ENCODE measurements at places on chromosomes 5 and 9.
A peak's percentile ranks its signal among the peaks of the same experiment; 100 is the strongest.

- no peak for DNase-seq
Measured at GRCh38 chr5:97171703-97172102, 11.3 kb downstream of the RIOK2 start.

- DNase-seq, result no peak
Measured at GRCh38 chr9:17613758-17614157, 34.9 kb downstream of the SH3GL2 start.

GRCh38 chr9:87137718-87138117 lies 190.4 kb upstream of the GAS1 start:
- DNase-seq, result no peak

- DNase-seq, result no peak
Measured at GRCh38 chr9:96021551-96022444, 146.3 kb downstream of the ERCC6L2 start.

DNA sequence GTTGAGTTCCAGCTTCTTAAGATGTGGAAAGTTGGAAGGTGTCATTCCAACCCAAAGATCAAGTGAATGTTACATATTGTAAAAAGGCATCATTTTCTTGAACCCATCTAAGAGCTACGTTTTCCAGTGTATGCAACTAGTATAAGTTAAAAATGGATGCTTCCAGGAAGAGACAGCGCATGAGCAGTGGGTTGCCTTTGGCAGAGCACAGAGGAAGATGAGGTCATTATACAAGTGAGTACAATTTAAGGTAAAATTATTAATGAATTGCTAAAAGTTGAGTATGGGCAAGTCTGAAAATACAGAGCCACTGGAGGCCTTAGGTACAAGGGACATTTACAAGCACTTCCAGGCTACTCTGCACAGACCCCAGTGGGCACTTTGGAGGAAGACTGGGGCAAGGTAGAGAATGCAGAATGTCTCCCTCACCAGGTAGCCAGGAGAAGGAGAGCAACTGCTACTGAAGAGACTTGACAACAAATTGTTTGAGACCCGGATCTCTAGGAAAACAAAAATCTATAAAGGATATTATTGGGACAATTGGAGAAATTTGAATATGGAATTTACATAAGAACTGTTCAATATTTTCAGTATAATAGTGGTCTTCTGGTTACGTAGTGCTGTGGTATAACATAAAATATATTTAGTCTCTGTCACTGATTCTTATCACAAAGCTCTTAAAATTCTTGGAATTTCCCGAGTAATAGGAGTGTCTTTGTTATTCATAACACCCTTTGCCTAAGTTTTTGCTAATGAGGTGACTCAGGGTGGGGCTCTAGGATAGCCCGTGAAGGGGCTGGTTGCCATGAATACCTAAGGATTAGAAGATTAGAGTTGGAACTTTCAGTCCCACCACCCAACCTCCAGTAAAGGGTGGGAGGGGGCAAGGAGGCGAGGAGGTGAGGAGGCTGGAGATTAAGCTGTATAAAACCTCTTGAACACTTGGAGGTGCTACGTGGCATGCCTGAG lies 129.9 kb upstream of the FER start:
- no peak for DNase-seq

DNA sequence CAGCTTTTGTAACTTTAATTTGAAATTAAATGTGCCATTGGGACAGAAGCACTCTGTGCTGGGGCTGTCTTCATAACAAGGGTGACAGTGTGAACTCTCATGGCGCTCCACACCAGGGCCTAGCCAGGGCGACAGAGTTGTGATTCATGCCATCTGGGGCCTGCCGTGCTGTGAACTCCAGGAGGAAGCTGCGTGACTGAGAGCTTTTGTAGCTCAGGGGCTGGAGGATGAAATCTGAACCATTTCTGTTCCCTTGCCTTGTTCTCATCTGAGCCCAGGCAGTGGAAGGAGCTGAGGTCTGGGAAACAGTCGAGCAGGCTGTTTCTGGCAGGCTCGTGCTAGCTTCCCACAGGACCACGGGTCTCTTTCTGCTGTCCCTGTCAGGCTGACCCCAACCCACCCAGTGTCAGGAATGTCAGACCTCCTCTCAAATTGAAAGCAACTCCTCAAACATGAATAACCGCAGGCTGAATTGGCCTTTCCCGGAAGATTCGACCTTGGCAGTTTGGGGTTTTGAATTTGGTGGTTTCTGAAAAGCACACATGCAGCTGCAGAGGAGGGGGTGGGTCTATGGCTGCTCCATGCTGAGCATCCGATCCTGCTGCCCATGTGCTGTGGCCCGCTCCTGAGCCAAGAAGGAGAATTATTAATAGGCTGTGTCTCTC lies 69.2 kb upstream of the RPS23 start:
- DNase-seq, result peak; percentile 88

DNA sequence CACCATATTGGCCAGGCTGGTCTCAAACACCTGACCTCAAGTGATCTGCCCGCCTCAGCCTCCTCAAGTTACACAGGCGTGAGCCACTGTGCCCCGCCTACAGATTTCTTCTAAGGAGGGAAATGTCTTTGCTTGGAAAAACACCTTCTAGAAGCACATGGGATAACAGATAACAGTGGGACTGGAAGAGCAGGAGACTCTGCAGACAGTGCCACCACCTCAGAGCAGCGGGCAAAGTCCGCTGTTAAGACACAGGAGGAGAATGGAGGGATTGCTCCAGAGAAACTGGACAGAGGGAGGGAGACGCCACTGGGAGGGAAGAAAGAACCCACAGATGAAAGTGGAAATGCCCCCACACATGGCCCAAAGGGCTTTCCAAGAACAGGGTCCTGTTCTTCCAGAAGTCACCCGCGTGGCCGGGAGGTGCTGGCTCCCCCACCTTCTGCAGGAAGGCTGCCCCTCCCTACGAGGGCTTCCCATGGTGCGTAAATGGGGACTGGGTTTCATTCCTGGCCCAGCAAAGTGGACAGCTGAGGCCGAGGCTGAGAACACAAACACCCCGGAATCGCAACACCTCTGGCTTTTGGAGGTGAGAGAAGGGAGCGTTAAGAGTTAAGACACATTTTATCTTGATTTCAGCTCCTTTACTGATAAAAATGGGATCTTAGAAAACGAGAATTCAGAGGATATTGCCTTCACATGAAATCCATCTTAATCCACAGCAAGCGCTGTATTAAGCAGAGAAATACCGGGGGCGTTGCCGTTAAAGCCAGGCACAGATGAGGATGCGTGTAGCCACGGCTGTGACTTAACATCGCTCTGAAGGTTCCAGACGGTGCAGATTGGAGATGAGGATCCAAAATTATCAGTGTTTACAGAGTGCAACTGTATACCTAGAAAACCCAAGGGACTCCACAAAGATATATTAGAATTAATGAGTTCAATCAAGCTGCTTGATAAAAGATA lies 11.2 kb downstream of the ADAMTS2 start:
- DNase-seq, result no peak

DNA sequence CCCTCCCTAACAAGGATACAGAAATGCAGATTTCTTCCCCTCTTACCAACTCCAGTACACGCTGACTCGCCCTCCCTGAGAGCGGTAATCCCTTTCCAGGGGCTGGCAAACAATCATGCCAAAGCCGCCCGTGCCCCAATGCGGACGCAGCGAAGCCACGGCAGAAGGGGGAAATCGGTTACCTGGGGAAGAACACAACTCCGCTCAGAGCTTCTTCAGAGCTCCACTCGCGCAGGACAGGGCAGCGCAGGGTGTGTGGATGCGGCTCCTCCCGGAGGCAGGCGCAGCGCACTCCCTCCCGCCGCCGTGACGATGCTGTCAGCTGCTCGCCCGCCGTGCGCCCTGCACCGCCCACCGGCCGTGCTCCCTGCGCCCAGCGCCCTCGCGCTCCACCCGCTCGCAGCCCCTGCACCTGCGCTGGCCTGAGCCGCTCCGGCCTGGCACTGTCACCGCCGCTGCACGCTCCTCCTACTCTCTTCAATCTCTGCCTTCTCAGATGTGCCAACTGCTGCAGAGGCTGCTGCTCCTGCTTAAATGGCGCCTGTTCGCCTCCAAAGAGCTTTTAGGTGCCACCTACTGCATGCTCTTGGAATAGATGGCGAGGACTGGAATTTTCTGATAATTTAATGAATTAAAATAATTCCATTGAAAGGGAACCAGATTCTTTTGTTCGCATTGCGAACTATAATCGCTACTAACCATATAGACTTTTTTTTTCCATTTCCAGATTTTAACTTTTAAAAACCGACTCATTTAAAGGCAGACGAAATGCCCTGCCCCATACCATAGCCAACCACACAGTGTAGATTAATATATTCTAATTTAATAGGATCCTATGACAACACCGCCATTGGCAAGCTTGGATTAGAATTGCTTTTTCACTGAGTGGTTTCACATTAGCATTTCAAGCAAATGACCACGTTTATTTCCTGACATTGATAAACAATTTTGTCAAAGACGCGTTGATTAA lies at the start of gene DIRAS2:
Gene DIRAS2, minus strand, starts transcription at position 255 of the 970 bp plus-strand sequence. CDS start 28,997 bp downstream, outside the sequence.
- peak; percentile 86 for DNase-seq

- no peak for DNase-seq
Measured at GRCh38 chr5:75348241-75348640, 11.2 kb downstream of the HMGCR start.

DNA sequence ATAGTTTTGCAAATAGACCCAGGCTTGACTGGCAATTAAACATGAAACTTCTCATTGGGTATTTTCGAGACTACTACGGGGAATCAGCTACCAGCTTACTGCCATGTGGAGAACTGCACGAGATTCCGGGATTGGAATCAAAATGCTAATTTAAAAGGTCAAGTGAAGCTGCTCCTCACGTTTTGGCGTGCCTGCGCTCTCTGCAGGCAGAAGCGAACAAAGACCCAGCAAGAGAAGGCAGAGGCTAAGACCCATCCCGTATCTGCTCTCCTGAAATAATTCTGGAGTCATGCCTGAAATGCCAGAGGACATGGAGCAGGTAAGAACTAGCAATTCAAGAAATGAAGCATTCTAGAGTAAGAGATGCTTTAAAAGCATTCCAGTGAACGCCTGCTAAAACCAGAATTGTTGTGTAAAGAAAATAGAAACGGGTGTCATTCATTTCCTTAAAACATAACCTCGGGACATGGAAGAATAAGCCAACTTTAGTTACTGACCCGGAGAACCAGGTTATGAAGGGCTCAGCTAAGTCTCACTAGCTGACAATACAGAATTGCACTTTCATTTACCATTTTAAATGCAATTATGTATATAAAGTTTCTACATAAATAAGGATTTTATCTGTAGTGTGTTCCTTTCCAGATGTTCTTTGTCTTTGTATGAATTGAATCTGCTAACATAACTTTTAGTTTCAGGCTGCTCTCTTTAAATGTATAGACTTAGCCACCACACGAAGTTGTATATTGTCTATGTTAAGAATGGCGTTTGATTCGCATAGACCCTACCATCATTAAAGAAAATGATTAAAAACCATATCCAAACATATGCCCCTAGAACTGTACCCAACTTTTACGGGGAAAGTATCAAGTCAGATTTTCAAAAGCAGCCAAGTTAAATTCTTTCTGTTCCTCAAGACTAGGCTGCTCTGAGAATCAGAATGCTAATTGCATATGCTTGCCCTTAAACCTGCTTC lies 2.0 kb upstream of the MAT2B start:
- DNase-seq, result no peak

GRCh38 chr9:105296877-105297287 lies 52.4 kb downstream of the SLC44A1 start:
- DNase-seq, result no peak

DNA sequence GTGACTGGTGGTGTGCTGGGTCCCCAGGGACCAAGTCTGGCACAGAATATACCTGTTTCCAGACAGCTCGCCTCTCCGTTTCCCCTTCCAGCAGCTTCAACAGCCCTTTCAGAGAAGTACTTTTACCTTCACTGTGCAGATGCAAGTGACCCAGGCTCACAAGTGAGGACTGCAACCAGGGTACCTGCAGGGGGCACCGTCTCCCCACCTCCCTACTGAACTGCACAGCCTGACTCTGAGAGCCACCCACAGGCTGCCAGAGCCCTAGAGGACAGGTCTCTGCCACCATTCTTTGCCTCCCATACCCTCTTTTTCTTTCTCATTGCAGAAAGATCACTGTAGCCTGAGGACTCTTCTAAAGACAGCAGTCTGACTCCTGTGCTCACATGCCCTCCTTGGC lies 15.4 kb downstream of the IL9 start:
- no peak for DNase-seq

DNA sequence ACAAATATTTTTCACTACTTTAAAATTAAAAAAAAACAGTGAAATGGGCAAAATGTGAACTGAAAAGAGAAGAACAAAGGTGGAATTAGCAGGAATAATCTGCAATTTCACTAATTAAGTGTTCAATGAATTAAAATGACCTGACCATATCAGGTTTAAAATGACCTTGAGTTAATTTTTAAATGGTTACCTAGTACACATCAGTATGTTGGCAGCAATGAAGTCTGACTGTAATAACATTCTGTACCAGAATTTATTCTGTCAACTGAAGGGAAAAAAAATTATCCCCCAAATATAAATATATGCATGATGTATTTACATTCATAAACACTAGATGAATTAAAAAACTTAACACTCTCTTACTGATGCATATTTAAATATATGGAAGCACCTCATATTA lies 165.6 kb downstream of the RFX3 start:
- DNase-seq, result no peak

GRCh38 chr5:19767987-19768386 lies 220.0 kb downstream of the CDH18 start:
- DNase-seq, result no peak

- no peak for DNase-seq
Measured at GRCh38 chr9:36074055-36074454, 37.3 kb downstream of the RECK start.

DNA sequence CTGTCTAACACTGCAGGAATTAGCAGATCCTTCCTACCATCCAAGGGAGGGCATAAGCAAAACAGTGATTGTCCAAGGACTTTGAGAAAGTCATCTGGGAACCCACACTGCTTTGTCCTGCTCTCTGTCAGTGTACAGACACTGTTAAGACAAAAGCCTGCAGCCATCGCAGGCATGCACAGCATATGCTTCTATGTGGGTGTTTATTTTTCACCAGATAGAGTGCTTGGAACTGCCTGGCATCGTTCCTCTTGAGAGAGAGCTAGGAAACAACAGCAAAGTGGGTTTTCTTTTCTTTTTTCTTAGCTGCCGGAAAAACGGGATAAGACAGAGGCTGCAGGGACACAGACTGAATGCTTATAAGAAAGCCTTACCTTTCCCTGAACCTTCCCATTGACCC lies 212.3 kb downstream of the ICE1 start:
- no peak for DNase-seq

DNA sequence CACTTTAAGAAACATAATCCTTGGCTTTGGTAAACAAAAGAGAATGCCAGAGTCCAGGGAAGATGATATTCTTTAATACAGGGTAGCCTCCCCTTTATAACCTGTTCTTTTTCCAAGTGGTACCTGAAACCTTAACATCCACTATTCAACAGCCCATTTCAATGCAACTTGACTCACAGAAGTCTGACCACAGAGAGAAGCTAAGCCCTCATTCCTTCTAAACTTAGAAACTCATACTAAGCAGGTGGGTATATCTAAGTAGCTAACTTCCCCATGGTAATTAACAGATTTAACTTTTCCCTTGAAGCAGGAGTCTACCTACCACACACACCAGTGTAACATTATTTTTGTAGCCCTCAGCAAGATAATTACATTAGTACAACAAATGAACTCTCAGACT lies 91.9 kb downstream of the CEMIP2 start:
- no peak for DNase-seq

DNA sequence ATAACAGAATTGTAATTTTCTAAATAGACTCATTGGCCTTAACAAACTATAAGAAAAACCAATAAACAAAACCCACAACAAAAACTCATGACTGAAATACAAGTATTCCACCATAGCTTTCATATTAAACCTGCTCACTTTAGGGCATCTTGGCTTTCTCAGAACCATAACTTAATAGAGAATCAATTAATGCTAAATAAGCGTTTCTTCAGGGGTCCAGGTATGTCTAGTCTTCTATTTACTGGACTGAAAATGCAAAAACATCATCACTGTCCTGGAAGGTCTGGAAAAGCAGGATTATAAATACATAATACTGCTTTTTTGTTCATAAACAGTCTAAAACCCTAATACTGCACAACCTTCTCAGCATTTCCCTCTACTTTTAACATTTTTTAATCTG lies 6.2 kb upstream of the SMIM27 start:
- no peak for DNase-seq

Data from osteocyte (in vitro differentiated cells).